Jurkat, Clone E6-1 (cell line): ENCODE measurements at places on chromosomes 1 and 21.

DNA sequence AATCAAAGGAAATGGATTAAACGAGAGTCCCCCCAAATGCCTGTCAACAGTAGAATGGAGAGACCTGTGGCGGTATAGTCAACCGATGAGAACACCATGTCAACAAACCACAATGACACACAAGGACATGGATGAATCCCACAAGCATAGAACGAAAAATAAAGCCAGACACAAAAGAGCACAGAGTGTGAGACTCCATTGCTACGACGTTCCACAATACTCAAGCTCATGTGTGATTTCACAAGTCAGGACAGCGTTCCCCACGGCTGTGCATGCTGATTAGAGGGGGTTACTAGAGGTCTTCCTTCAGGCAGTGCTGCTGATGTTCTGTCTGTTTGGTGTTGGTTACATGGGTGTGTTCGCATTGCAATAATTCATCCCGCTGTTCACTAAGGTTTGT lies 5.8 kb upstream of the PLA2G2D start:
- no peak for DNase-seq

DNA sequence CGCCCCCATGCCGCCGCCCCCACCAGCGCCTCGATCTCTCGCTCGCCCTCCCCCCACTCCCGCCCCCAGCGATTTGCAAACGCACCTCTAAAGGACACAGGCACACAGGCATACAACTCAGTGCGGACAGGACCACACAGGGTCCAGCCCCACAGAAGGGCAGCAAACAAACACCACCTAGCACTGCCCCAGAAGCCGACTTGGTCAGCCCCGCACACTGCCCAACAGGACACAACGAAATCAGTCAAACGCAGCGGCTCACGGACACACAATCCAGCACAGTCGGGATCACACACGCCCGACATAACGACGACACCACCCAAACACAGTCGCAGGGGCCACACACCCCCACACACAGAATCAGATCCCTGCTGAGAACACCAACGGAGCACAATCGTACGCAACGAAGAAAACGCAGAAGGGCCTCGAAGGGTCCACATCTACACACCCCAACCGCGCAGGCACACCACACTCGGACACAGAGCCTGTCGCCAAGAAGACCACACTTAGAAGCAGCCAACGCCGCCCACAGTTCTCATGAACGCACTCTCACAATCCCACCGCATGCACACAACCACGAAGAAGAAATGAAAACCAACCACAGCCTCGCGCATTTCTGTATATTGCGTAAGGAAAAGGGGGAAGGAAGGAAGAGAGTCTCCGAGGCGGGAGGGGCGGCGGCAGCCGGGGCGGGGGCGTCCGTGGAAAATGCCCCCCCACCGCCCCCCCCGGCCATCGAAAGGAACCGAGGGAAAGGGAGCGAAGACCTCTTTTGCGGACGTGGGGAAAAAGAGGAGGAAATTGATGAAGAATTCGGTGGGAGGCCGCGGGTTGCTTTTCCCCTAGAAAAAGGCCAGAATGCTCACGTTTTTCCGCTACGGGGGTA lies 481 bp downstream of the TAL1 start:
- peak; percentile 73 for DNase-seq

DNA sequence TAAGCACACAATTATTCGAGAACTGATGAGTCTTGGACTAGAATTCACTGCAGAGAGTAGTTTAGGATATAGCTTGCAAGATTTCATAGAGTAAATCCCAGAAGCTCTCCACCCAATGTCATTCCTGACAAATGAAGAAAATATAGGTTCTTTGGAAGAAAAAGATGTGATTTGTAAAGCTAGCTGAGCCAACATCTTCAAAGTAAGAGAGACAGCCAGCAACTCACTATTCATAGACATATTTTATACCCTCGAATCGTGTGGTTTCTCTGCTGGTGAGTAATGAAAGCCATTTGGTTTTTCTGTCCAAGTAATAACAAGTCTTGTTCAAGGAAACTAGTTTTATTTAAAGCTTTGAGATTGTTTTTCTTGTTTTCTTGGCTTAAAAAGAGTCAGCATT lies 165.7 kb upstream of the SYT6 start:
- DNase-seq: no peak

- DNase-seq: no peak
Measured at GRCh38 chr1:219550201-219550600, 62.7 kb downstream of the ZC3H11B start.

DNA sequence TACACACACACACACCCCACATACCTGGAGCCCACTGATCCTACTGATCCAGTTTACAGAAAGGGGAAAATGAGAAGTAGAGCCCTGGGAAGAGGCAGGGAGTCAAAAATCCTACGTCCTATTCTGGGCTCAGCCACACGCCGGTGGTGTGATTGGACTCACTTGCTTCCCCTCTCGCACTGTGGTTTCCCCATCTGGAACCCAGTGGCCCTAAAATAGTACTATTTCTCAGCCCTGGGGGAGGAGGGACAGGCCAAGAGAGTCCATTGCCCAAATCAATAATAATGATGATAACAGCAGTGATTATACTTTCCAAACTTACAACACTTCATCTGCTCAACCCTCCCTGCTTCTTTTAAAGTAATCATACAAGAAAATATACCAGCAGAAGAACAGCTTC lies 2.9 kb upstream of the PIGR start:
- DNase-seq: no peak

GRCh38 chr1:84700070-84700469 lies 9.8 kb upstream of the SSX2IP start:
- no peak for DNase-seq

- no peak for DNase-seq
Measured at GRCh38 chr1:201226859-201227488, 36.4 kb downstream of the IGFN1 start.

GRCh38 chr1:26862781-26863684 lies at the start of gene SFN:
Gene SFN (plus strand): TSS chr1:26863149. CDS start chr1:26863213, 64 bp downstream.
- DNase-seq: peak; percentile 49

DNA sequence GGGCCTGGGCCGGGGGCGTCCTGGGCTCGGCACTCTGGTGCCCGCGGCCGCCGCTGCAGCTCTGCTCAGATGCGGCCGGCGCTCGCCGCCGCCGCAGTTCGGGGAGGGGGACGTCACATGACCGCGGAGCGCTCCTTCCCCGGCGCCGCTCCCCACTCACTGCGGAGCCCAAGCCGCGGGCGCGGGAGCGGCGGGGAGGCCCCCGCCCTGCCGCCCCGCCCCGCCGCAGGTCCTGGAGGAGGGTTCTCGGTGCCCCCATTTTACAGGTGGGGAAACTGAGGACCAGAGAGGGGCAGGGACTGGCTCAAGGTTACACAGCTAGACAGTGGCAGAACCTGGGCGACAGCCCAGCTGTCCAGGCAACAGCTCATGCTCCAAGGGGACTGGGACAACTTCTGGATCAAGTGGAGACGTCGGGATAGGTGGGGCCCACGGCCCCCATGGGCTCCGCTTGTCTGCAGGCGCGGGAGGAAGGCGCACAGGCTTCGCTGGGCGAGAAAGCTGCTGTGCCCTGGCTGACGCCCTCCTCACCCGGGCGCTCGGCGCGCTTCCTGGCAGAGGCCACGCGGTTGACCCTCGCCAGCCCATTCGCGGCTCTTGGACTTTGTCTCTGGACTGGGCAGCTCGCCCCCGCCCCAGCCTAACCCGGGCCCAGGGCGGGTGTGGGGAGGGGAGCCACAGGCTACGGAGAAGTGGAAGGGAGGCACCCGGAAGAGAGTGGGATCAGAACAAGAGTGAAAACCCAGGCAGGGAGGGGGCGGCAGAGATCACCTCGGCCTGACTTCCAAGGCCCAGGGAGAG lies at the start of gene RAP1GAP:
Gene RAP1GAP, minus strand, starts transcription at position 100 of the 801 bp plus-strand sequence. CDS start 49,325 bp downstream, outside the sequence.
- no peak for DNase-seq

GRCh38 chr1:64163431-64163830 lies 40.0 kb upstream of the UBE2U start:
- no peak for DNase-seq

GRCh38 chr21:16194788-16195537 lies 465.2 kb downstream of the USP25 start:
- DNase-seq: no peak

- no peak for DNase-seq
Measured at GRCh38 chr1:85450832-85451231, 14.1 kb downstream of the DDAH1 start.

- DNase-seq: no peak
Measured at GRCh38 chr1:1455366-1455884, 5.9 kb downstream of the ATAD3C start.

GRCh38 chr21:35511696-35512162 lies 462.6 kb upstream of the RUNX1 start:
- DNase-seq: no peak
